ENCODE measurements at places on chromosomes 1 and 21.

DNA sequence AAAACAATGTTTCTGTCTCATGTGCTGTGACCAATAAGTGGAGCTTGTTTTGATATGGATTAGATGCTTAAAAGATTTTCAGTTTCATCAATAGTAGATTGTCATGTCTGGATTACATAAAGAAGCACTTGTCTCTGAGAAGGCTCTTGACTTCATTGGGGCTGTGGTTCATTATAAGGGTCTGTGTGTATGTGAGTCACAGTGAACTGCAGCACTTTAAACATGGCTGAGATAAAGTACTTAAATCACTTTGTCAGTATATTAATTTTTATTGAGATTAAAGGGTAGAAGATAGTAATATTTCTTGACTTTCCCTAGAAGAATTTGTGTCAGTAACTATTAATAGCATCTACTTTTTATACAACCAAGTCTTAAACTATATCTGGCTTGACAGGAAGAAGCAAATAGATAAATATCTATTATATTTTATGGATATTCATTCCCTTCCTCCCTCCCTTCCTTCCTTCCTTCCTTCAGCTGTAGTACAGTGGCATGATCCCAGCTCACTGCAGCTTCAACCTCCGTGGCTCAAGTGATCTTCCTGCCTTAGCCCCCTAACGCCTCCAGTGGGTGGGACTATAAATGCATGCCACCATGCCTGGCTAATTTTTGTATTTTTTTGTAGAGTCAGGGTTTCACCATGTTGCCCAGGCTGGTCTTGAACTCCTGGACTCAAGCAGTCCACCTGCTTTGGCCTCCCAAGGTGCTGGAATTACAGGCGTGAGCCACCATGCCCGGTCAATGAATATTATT, 48.8 kb downstream of the ZFYVE9 start:
- peak; percentile 6 for DNase-seq

- no peak for DNase-seq
These were observed 2.1 kb upstream of the KNCN start for GRCh38 chr1:46553506-46553905.

DNA sequence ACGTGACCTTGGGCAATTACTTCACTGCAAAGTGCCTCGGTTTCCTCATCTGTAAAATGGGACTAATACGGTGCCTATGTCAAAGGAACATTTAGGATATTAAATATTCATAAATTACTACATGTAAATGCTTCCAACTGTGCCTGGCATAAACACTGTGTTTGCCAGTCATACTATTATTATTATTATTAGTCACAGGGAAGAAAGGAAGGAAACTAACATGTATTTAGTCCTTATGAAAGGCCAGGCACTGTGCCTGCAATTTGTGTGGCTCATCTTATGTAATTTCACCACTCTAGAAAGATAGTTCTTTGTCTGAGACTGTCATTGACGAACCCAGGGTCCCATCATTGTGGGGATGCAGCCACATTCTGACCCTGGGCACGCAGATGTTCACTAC, 45.0 kb downstream of the EPHB2 start:
- no peak for DNase-seq

DNA sequence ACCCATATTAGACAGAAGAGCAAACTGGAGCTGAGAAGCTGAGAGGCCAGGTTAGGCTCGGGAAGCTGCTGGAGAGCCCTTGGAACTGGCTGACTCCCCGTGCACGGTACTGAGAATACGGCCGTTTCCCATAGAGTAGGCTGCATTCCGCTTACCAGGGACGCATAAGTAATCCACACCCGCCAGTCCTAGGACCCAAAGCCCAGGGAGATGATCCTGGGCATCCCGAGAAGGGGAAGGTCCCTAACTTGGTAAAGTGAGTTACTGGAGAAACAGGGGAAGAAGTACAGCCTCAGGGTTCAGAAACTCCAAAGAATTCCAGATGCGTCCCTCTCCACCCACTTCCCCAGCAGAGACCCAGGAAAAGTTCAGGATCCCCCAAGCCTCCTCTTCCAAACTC, 1.3 kb downstream of the LRRC38 start:
- no peak for DNase-seq

DNA sequence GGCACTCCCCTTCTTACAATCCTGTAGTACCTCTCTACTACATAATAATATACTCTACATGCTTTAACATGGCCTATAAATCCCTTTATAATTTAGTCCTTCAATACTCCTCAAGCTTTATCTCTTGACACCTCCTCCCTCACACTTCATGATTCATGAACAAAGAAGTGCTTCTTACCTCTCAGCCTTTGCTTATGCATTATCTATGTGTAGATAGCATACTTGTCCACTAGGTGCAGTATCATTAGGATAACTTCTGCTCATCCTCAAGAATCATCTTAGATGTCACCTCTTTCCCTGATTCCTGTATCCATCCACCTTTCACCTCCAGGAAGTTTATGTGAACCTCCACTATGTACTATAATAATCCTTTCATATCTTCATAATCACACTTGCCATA, 74.4 kb downstream of the COL24A1 start:
- DNase-seq: no peak

GRCh38 chr1:224378855-224379631, 22.4 kb downstream of the CNIH4 start:
- DNase-seq: no peak

- DNase-seq: no peak
These were observed 100.8 kb upstream of the SLC45A1 start for GRCh38 chr1:8217011-8217711.

GRCh38 chr1:23837908-23838307, 12.7 kb upstream of the HMGCL start:
- DNase-seq: no peak

DNA sequence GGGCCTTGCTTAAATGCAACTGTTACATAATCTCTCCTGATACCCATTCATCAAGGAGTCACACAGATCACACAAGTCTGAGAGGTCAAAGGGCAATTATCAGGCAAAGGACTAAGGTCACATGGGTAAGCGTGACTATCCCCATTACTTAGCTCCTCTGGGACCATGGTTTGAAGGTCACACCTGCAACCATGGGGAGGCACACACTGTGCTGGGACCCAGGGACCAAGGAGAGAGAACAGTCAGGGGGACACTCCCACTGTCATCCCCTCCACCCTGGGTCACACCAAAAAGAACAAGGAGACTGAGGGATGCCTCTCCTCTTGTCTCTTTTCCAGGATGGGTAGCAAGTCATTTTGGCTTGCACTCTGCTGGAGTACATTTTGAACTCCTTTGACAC, 30.9 kb upstream of the CTBS start:
- no peak for DNase-seq

- peak; percentile 47 for DNase-seq
These were observed 107.1 kb downstream of the SPSB1 start for GRCh38 chr1:9399510-9400424.
